ENCODE measurements at places on chromosomes 6 and 20.

- DNase-seq = no peak
Measured at GRCh38 chr6:6806844-6807518, 218.5 kb downstream of the LY86 start.

DNA sequence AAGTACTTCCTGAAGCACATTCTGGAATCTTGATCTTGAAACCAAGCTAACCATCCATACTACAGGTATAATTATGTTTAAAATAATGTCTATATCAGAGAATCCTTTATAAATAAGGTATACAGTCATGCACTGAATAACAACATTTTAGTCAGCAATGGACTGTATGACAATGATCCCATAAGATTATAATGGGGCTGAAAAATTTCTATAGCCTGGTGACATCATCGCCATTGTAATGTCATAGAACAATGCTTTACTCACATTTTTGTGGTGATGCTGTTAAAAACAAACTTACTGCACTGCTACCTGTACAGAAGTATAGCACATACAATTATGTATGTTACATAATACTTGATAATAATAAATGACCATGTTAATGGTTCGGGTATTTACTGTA, 31.8 kb downstream of the RNF146 start:
- DNase-seq = no peak

GRCh38 chr20:52321396-52321795, 129.8 kb upstream of the ZFP64 start:
- DNase-seq = no peak

DNA sequence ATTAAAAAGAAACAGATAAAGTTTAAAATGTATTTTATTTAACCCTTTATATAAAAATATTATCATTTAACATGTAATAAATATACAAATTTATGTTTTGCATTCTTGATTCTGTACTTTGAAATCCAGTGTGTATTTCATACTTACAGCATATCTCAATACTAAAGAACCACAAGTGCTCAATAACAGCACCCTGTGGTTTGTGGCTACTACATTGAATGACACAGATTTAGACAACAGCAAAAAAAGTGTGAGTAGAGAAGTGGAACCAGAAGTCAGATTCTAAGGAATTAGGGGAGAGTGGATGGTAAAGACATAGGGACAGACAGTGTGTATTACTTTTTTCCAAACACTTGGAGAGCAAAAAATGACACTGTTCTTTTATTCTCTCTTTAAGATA, 524.5 kb downstream of the BMP2 start:
- DNase-seq = no peak

All from activated CD4-positive, alpha-beta T cell treated with anti-CD3 and anti-CD28 coated beads for 1 hour (primary cell).